Cortex of kidney (tissue), 1 donor: ENCODE measurements at places on chromosomes 3 and 15.

- DNase-seq = no peak
These were observed 14.4 kb downstream of the RTP1 start for GRCh38 chr3:187211532-187212195.

DNA sequence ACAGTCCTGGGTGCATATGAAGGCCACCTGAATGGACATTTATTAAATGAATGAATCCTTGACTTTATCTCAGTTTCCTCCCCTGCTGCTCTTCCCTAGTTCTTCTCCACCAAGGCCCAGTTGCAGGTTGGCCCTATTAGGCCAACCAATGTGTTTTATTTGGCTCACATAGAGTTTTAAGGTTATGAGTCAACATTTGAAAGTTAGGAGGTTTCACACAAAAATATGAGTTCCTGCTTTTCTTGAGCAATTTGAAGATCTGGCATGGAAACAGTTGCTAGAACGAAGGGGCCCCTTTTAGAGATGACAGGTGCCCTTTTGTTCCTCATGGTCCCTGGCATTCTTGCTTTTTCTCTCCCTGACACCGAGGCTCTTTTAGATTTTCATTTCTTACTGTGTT, 83.0 kb upstream of the PDZRN3 start:
- DNase-seq = no peak

DNA sequence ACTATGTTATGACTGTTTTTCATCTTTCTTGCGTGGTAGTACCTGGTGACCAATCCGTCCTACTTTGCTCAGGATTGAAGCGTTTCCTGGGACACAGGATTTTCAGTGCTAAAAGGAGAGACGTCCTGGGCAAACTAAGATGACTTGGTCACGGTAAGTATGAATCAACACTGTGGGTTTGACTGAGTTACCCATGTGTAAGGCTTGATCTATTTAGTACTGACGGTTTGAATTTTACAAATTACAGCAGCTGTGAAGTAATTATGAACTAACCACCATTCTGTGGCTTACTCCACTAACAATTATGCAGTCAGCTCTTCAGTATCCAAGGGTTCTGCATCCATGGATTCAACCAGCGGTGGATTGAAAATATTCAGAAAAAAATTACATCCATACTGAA, 172.9 kb upstream of the FEZF2 start:
- no peak for DNase-seq

DNA sequence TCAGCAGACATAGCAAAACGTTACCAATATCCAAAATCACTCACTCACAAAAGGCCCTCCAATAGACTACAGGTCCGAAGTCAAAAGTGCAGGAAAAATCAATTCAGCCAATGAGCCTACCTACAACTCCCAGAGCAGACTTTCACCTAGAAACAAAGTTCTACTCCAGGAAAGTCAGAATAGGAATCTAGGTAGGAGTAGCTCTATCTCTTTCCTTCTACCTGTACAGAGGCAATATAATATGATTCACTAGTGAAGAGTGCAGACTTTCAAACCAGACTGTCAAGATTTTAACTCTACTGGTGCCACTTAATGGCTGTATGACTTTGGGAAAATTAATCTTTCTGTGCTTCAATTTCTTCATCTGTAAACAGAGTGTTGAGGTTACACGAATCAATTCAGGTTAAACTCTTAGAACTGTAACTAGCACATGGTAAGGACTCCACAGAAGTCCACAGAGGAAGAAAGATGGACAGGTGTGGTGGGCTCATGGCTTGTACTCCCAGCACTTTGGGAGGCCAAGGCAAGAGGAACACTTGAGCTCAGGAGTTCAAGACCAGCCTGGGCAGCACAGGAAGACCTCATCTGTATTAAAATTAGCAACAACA, 9.4 kb downstream of the DCUN1D1 start:
- no peak for DNase-seq

GRCh38 chr3:152350139-152350538, 81.4 kb downstream of the MBNL1 start:
- no peak for DNase-seq

DNA sequence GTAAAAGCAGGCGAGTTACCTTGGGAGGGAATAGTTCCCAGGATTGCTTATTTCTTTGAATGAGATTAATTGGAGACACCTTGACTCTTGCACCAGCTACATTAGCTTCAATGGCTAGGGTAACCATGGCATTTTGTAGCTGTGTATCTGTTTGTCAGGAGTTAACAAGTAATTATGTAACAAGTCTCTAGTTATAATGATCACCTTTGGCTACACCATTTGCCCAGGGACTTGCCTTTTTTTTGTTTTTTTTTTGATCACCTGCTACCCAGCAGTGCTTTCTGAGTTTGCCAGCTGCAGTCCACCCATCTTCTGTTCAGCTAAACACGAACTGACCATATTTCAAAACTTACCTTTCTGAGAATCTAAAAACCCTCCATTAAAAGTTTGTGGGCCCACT, 2.2 kb downstream of the MED12L start:
- no peak for DNase-seq

GRCh38 chr15:29785136-29785535, 37.1 kb downstream of the TJP1 start:
- no peak for DNase-seq

DNA sequence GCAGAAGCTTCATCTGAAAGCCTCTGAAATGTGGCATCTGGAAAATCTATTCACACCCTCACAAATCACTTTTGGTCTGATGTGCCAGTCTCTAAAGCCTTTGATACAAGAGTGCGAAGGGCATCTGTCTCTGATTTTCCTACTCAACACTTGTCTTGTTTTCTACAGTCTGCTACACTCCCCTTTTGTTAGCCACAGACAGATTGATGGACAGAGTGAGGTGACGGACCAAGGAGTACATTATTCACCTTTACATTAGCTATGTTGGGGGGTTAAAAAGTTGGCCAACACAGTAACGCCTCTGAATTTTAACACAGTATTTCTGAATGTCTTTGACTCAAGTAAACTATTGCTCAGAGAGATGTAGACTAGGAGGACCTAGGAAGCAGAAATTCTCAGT, 63.1 kb downstream of the TNIK start:
- no peak for DNase-seq

GRCh38 chr3:170988378-170988777, 38.1 kb downstream of the SLC2A2 start:
- no peak for DNase-seq

DNA sequence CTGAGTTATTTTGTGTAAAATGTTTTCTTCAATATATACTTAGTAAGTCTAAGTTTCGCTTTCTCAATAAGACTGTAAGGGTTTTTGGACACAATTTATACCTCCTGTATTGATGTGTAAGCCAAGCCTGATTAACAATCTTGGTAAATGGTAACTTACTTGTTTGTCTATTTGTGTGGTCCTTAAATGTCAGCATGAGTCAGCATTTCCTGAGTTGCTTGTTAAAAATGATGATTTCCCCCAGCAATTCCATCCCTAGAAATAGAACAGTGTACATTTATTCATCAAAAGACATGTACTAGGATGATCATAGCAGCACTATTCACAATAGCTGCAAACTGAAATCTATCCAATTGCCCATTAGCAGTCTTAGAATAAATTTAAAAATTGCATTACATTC, 53.4 kb upstream of the LRIG1 start:
- no peak for DNase-seq

- DNase-seq = no peak
These were observed 244.1 kb upstream of the STT3B start for GRCh38 chr3:31288641-31289100.

- DNase-seq = no peak
These were observed 33.7 kb downstream of the CRYGS start for GRCh38 chr3:186510374-186511079.

DNA sequence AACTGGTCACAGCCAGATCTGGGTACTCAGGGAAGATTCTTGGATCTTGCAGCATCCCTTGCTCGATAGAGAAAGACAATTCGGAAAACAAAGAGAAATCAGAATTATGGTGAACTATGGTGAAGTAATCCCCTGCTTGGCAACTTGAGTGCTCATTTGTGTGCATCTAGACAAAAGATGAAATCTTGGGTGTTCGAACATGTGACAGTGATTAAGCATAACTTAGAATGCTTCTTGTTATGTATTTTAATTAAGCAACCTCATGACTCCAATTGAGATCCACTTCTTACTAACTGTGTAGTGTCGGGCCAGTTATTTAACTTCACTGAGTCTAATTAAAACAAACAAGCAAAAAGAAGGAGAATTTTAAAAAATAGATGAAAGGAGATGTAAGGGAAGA, 56.5 kb downstream of the ZNF385D start:
- no peak for DNase-seq

GRCh38 chr3:149646181-149646766, 11.6 kb downstream of the WWTR1 start:
- DNase-seq = no peak

DNA sequence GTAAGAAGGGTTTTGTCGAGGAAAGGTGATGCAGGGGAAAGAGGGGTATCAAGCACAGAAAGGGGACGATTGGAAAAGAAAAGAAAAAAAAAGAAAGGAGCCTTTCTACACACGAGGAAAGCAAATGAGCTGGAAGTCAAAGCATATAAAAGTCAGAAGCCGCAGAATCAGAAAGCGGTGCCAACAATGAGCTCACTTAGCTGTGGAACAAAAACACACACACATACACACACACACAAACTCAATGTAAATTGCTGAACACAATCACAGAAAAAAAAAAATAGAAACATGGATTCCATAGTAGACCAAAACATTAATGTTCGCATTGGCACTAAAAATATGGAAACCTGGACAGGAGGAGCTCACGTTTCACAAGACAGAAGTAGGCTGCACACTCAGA, 63.4 kb upstream of the FEZF2 start:
- DNase-seq = no peak

GRCh38 chr15:55003965-55004873, 192.5 kb downstream of the RSL24D1 start:
- DNase-seq = no peak

- DNase-seq = no peak
These were observed 8.0 kb downstream of the FYCO1 start for GRCh38 chr3:45987368-45988291.

GRCh38 chr15:69313432-69314000, 14.8 kb downstream of the PAQR5 start:
- DNase-seq = no peak

GRCh38 chr3:60048447-60048848, 998.6 kb upstream of the CFAP20DC start:
- no peak for DNase-seq

DNA sequence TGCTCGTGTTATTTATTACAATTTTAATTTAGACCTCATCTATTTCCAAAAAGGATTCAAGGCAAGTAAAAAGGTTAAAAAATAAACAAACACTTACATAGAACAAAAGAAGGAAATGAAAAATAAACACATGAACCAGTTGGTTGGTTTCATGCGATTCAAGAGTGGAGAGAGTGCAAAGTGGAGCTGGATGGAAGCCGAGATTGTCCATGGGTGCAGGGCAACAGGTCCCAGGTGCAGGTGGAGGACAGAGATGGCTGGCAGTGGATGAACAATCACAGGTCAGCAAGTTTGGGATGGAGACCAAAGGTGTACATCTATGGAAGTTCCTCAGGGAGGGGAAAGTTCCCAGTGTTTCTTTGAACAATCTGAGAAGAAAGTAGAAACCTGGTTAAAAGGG, 11.6 kb upstream of the SEMA5B start:
- no peak for DNase-seq

GRCh38 chr3:8239718-8240695, 261.6 kb upstream of the LMCD1 start:
- no peak for DNase-seq

DNA sequence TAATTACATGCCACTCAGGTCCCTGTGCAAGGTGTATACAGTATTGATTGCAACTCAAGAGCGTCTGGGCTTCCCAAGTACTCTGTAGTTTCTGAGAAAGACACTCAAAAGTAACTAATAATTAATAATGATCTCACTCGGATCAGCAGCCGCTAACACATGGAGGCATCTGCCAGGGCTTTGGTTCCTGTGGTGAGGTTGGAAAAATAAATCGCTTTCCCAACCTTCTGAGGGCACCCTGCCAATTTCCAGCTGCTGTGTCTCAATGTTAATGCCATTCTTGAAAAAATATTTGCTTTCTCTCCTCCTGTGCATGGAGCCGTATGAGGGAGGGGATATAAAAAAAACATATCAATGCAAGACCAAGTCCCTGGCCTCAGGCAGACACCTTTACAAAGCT, 116.5 kb upstream of the SLC2A2 start:
- no peak for DNase-seq

GRCh38 chr3:45164056-45164455, 17.9 kb upstream of the CDCP1 start:
- no peak for DNase-seq

DNA sequence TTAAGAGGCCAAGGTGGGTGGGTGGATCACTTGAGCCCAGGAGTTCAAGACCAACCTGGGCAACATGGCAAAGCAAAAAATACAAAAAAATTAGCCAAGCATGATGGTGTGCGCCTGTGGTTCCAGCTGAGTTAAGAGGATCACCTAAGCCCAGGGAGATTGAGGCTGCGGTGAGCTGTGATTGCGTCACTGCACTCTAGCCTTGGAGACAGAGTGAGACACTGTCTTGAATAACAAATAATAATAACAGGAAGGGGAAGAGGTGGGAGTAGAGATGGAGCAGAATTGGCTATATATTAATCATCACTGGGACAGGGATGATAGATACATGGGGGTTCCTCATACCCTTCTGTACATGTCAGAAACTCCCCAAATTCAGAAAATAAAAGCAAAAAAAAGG, 23.8 kb upstream of the NMB start:
- no peak for DNase-seq

- DNase-seq = no peak
These were observed 30.6 kb downstream of the ABCC5 start for GRCh38 chr3:183987000-183987600.

DNA sequence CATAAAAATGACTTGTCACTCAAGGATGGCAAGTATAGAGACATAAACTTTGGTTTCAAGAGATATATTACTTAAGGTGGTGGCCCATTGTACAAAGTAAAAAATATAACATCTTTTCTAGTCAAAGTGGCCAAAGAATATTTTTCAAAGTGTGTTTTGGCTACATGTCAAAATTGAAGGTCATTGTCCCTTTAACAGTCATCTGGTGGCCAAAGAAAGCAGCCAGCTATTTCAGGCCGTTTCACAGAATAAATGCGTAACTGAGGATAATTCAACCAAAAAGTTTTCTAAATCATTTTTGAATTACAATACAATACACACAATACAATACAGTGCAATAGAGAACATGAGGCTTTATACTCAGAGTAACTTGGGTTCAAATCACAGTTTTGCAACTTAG, 4.2 kb upstream of the CDIN1 start:
- DNase-seq = no peak

DNA sequence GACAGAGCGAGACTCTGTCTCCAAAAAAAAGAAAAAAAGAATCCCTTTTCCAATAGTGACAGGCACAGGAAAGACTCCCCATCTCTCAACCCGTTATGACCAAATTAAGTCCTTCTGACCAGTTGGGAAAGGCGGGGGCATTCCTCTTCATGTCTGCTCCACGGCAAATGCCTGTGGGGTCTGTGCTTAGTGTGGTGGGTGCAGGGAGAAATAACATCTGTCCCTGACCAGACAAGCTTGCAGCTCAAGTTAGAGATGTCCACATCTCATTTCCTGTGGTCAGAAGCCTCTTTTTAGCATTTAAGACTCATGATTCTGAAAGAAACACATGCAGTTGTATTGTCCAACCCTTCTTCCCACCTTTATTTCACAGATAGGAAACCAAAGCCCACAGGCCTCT, 16.2 kb downstream of the PLA1A start:
- DNase-seq = no peak

GRCh38 chr3:66404197-66404596, 96.6 kb downstream of the LRIG1 start:
- no peak for DNase-seq

GRCh38 chr15:95035106-95035505, 803.7 kb downstream of the MCTP2 start:
- no peak for DNase-seq
